Activated CD4-positive, alpha-beta memory T cell treated with anti-CD3 and anti-CD28 coated beads for 36 hours (primary cell): ENCODE measurements at places on chromosomes 1 and 21. TPM values are rescaled to one million over a fixed set of nuclear protein-coding genes. Genes with fewer than 3 reads are reported as not detected.

Gene IVL
- not detected for total RNA-seq

Gene GJC2
- 0.41 TPM for total RNA-seq

Gene TRIM17
- 1.5 TPM for total RNA-seq

Gene PRAMEF10
- total RNA-seq, result not detected

Gene SOX13
- total RNA-seq, result 4.6 TPM

Gene C1orf87
- not detected for total RNA-seq

Gene PRRC2C
- total RNA-seq, result 205 TPM

Gene CYP4B1
- total RNA-seq, result not detected

Gene CA6
- total RNA-seq, result 0.17 TPM

Gene TMEM39B
- total RNA-seq, result 18.9 TPM

Gene SRSF11
- total RNA-seq, result 164 TPM

Gene TDRD5
- not detected for total RNA-seq

Gene SLAMF9
- total RNA-seq, result not detected

Gene SYTL1
- 30.4 TPM for total RNA-seq

Gene SLC27A3
- total RNA-seq, result 7.8 TPM

Gene MATN1
- total RNA-seq, result 0.34 TPM

Gene MX2
- 26.9 TPM for total RNA-seq

Gene SLC9C2
- total RNA-seq, result not detected

Gene ESRRG
- total RNA-seq, result not detected

Gene ALX3
- not detected for total RNA-seq

Gene NBPF6
- total RNA-seq, result 0.12 TPM

Gene NADK
- 57.4 TPM for total RNA-seq

Gene MAP3K21
- total RNA-seq, result 5.5 TPM

Gene S100A7A
- not detected for total RNA-seq

Gene CRYAA
- not detected for total RNA-seq

Gene TRAF3IP3
- total RNA-seq, result 212 TPM

Gene ZYG11A
- total RNA-seq, result 0.24 TPM

Gene ILDR2
- total RNA-seq, result 13.0 TPM

Gene TSTD1
- 77.7 TPM for total RNA-seq

Gene SPRR2D
- total RNA-seq, result not detected

Gene SPRR3
- not detected for total RNA-seq

Gene CELSR2
- 1.0 TPM for total RNA-seq

Gene PDE9A
- total RNA-seq, result 7.5 TPM

Gene TFAP2E
- 0.76 TPM for total RNA-seq

Gene CTSS
- 45.5 TPM for total RNA-seq

Gene TMEM125
- total RNA-seq, result 0.12 TPM

Gene NBPF4
- total RNA-seq, result not detected

Gene HSPB7
- not detected for total RNA-seq

Gene MAPKAPK2
- total RNA-seq, result 96.9 TPM

Gene CDC42
- 314 TPM for total RNA-seq

Gene CD84
- 20.2 TPM for total RNA-seq

Gene OR2T35
- total RNA-seq, result not detected
